ENCODE measurements at places on chromosomes 3 and 15.

GRCh38 chr3:32991781-32992180 lies 40.3 kb downstream of the CCR4 start:
- no peaks in the 10 kb centered on the region for H3K4me1 ChIP-seq
- DNase-seq: no peak
- H3K27me3 ChIP-seq: no peaks in the 10 kb centered on the region
- no peak overlapping the region for H3K4me3 ChIP-seq
- no peak overlapping the region for H3K27ac ChIP-seq
- no peaks in the 10 kb centered on the region for H3K36me3 ChIP-seq

GRCh38 chr3:125150525-125151441 lies 61.8 kb downstream of the SLC12A8 start:
- H3K27ac ChIP-seq: no peak overlapping the region
- H3K4me3 ChIP-seq: no peak overlapping the region
- H3K27me3 ChIP-seq: no peaks in the 10 kb centered on the region
- no peaks in the 10 kb centered on the region for H3K36me3 ChIP-seq

GRCh38 chr3:74033806-74034205 lies 409.1 kb upstream of the PDZRN3 start:
- DNase-seq: no peak
- no peaks in the 10 kb centered on the region for H3K27me3 ChIP-seq
- H3K4me3 ChIP-seq: no peak overlapping the region
- H3K36me3 ChIP-seq: no peaks in the 10 kb centered on the region

- no peaks in the 10 kb centered on the region for H3K36me3 ChIP-seq
- H3K4me1 ChIP-seq: no peaks in the 10 kb centered on the region
- H3K27ac ChIP-seq: no peak overlapping the region
- no peak for DNase-seq
- H3K27me3 ChIP-seq: no peaks in the 10 kb centered on the region
These were observed 222.9 kb downstream of the WDR72 start for GRCh38 chr15:53536479-53537120.

DNA sequence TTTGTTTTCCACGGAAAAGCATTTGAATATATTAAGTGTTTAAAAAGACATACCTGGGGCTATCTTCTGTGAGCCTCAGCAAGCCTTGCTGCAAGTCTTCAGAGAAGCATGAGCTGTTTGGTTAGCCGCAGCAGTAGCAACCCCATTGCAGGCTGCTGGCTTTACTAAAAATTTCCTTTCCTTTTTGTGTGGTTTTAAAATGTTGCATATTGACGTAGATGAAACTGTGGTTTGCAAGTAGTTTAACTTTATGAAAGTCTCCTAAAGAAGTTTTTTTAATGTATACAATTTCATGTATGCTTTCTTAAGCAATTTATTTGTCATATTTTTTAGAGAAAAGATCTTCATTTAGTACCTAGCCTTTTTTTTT lies at the start of gene GPR171:
Gene GPR171, minus strand, starts transcription at position 166 of the 370 bp plus-strand sequence. CDS start 3,830 bp downstream, outside the sequence.
- no peak within 1 kb of the TSS for H3K4me3 ChIP-seq
- H3K36me3 ChIP-seq: no peaks in the 10 kb centered on the region
- H3K27me3 ChIP-seq: no peaks in the 10 kb centered on the region
- DNase-seq: no peak
- no peaks in the 10 kb centered on the region for H3K4me1 ChIP-seq

All from A673 (cell line).